A375 (cell line): ENCODE measurements at places on chromosomes 2 and 18. TPM values are rescaled to one million over a fixed set of nuclear protein-coding genes. Genes with fewer than 3 reads are reported as not detected.

RGPD6 gene
- total RNA-seq: 9.6 and 20.8 TPM in 2 replicates

LRP2 gene
- 0.24 TPM in 1 of 2 replicates, not detected in the other for total RNA-seq

KCNF1 gene
- not detected in 2 replicates for total RNA-seq

CHRNG gene
- total RNA-seq: not detected in 2 replicates

PROM2 gene
- 0.15 and 0.66 TPM in 2 replicates for total RNA-seq

GREB1 gene
- 0.53 and 1.5 TPM in 2 replicates for total RNA-seq

ASPRV1 gene
- total RNA-seq: 0.34 and 0.61 TPM in 2 replicates

SLC40A1 gene
- 0.42 TPM in 1 of 2 replicates, not detected in the other for total RNA-seq

MYO5B gene
- 3.5 and 4.7 TPM in 2 replicates for total RNA-seq

THSD7B gene
- 0.16 and 0.19 TPM in 2 replicates for total RNA-seq

NDUFB3 gene
- total RNA-seq: 82.9 and 86.4 TPM in 2 replicates

TACR1 gene
- total RNA-seq: not detected in 2 replicates

FRZB gene
- total RNA-seq: not detected in 2 replicates

IL18R1 gene
- total RNA-seq: 4.6 and 4.7 TPM in 2 replicates

RESP18 gene
- not detected in 2 replicates for total RNA-seq

CNTNAP5 gene
- total RNA-seq: 0.11 TPM in 1 of 2 replicates, not detected in the other

CD8B2 gene
- not detected in 2 replicates for total RNA-seq

EML6 gene
- 2.7 and 6.1 TPM in 2 replicates for total RNA-seq

FABP1 gene
- total RNA-seq: 0.30 TPM in 1 of 2 replicates, not detected in the other

WDFY1 gene
- 14.5 and 28.3 TPM in 2 replicates for total RNA-seq

OTX1 gene
- 1.3 and 1.5 TPM in 2 replicates for total RNA-seq

ALK gene
- total RNA-seq: 0.32 and 0.34 TPM in 2 replicates

NOSTRIN gene
- 0.50 TPM in 1 of 2 replicates, not detected in the other for total RNA-seq

FAP gene
- 0.37 TPM in 1 of 2 replicates, not detected in the other for total RNA-seq

ICOS gene
- not detected in 2 replicates for total RNA-seq

IHH gene
- not detected in 2 replicates for total RNA-seq

POMC gene
- total RNA-seq: not detected in 2 replicates

DES gene
- not detected in 2 replicates for total RNA-seq

IL1R2 gene
- total RNA-seq: not detected in 2 replicates

LINC00305 gene
- not detected in 2 replicates for total RNA-seq
